Thymus (tissue), 14 donors: ENCODE measurements at places on chromosomes 12 and 14.

DNA sequence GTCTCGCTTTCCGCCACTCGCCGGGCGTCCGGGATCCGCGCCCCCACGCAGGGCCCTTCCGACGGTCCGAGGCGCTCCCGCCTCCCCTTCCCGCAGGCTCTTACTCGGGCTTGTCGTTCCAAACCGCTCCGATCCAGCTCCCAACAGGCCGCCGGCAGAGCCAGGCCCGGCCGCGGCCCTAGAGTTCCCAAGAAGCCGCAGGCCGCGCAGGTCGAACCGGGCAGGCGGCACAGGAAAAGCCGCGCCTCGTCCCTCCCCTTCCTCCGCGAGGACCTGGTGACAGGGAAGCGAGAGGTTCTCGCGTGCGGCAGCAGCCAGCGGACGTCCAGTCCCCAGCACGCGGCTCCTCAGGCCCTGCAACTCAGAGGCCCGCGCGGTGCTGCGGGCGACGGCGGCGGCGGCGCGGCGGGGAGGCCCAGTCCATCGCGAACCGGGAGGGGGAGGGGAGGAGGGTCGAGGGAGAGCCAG, 272 bp downstream of the HECTD1 start:
- peak; percentile 48 for DNase-seq

DNA sequence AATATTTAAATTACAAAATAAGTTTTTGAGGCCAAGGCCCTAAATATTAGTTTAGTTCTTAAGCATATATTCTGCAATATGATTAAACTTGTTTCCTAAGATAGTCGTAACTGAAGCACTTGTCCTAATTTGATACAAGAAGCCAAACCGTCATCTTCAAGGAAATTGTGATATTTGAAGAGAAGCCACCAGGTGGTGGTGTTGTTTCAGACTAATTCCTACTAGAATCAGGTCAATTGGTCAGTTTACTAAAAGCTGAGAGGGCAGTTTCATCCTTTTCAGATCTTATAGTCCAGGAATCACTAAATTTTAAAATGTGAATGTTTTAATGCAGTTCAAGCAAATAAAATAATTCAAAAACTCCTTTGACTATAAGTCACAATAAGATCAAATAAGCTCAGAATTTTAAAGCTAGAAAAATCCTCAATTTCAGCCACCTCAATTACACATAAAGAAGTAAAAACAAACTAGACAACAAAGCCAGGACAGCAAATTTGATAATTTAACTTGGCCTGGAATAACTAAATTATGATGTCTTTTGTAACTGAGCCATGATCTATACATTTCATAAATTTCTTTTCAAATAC, 7.1 kb upstream of the ARL1 start:
- DNase-seq: peak; percentile 17

GRCh38 chr12:1544996-1545700, 49.2 kb downstream of the FBXL14 start:
- DNase-seq: no peak

- DNase-seq: no peak
Observed at GRCh38 chr12:101779626-101780025, 40.4 kb upstream of the SYCP3 start.

DNA sequence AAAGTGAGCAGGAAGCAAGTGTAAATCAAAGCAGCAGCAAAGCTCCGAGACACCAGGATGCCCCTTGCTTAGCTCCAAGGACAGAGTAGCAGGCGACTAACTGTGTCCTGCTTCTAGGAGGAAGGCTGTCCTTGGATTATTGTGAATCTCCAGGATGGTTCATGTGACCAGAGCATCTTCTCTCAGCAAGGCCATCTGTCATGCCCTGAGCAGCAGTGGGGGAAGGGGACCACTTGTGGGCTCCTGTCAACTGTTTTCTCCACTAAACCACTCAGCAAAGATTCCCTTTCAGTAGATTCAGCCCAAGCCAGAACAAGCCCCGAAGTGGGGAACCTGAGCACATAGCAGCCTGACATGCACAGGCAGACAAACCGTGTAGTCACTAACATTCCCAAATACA, 19.4 kb downstream of the MAP3K9 start:
- DNase-seq: no peak

DNA sequence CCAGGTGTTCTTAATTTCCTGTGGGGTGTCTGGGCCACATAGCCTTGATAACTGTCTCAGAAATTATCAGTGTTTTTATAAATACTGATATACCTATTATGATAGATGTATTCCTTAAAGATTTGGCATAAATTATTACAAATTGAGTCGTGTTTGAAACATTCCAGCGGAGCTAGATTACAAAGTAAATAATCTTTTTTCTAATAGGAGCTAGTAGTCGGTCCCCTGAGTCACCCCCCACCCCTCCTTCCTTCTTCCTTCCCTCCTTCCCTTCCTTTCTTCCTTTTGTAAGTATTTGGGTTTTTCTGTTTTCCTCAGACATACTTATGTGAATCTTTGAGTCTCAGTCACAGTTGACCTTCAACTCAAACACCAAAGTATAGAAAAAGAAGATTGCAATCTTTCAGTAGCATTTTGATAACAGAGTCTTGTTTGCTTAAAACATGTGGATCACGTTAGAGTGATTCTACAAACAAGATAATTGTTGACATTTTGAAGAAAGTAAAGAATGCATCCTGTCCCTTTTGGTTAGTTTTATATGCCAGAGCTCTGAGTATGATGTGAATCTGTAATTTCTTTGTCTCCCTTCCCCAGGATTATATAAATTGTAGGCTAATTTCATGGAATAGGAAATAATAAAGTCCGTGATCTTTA, 264.0 kb downstream of the FUT8 start:
- DNase-seq: no peak

DNA sequence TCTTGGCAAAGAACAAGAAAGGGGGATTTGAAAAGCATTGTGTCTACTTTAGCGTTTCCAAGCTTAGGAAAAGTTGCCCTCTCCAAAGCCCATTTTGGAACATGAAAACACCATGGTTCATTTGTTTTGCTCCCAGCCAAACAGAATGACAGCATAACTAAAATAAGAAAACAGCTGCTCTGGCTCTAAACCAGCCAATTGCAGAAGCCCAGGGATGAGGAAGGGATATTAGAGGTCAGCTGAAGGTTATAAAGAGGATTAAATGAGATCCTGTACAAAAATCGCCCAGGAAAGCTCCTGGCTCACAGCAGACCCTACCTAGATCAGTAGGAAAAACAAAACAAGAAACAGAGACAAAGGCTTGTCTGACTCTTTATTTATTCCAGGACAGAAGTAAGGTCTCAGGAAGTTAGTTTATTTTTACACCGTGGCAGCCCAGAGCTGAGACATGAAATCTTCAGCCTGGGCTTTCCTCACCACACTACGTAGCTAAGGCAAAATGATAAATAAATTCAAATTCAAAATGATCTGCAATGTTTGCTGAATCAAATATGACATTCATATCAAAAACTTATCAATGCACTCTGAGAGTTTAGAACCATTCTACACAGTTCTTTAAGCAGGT, 25.9 kb downstream of the SPX start:
- DNase-seq: no peak

DNA sequence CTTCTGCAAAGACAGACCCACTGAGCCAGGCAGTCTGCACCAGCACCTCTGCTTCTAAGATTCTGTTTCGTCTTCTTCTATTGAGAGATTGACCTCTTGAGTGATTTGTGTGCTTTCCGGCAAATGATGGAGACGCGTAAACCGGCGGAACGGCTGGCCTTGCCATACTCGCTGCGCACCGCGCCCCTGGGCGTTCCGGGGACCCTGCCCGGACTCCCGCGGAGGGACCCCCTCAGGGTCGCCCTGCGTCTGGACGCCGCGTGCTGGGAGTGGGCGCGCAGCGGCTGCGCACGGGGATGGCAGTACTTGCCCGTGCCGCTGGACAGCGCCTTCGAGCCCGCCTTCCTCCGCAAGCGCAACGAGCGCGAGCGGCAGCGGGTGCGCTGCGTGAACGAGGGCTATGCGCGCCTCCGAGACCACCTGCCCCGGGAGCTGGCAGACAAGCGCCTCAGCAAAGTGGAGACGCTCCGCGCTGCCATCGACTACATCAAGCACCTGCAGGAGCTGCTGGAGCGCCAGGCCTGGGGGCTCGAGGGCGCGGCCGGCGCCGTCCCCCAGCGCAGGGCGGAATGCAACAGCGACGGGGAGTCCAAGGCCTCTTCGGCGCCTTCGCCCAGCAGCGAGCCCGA, 703 bp downstream of the ASCL4 start:
- no peak for DNase-seq

GRCh38 chr14:77011245-77011644, 17.3 kb downstream of the IRF2BPL start:
- peak; percentile 78 for DNase-seq

- DNase-seq: no peak
Observed at GRCh38 chr12:106767206-106767605, 7.3 kb upstream of the RIC8B start.
